ENCODE measurements at places on chromosomes 4 and X.

DNA sequence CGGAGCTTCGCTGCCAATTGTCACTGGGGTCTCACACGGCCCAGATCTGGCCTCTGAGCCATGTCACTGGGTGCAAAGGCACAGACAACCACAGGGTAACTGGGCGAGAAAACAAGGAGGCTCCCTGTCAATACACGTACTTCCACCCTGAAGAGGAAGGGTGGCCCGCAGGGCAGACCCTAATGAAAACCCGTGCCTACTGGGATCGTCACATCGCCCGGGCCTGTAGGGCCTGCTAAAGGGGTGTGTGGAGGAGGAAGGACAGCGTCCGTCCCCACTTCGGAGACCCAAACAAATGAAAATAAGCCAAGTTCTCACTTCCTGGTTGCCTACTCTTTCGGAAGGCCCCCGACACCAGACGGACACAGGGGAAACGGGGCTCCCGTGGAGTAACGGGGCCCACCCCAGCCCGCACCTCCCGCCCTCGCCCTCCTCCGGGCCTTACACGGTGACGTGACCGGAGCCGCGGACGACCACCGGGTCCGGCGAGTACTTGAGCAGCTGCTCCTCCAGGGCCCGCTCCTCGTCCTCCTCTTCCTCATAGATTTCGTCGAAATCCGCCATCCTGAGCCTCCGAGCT is 578 bp downstream of the CHIC2 start:
- peak; percentile 19 for DNase-seq

- DNase-seq: no peak
Observed at GRCh38 chr4:61180405-61180804, 19.7 kb upstream of the ADGRL3 start.

DNA sequence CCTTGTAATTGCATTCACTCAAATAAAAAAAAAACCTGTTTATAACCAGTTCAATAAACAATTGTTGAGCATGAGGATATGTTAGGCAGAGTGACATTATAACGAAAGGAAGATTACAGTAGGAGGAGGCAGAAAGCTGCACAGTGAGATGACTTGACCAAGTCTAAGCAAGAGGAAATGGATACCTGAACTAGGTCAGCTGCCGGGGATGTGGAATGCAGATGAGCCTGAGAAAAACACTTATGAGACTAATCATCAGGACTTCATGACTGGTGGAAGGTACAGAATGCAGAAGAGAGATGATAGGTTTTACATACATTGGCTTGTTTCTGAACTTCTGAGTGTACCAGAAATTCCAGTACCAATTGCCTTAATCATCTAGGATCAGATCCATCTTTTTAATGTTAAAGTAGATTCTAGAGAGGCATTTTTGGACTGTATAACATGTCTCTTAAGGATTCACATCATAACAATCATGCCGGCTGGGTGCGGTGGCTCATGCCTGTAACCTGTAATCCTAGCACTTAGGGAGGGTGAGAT is 208.1 kb upstream of the PPP3CA start:
- DNase-seq: no peak

GRCh38 chr4:38668203-38668971 is 4.4 kb downstream of the KLF3 start:
- no peak for DNase-seq

GRCh38 chrX:2596045-2596444 is 95.0 kb upstream of the CD99 start:
- DNase-seq: no peak

- DNase-seq: no peak
Observed at GRCh38 chr4:160370046-160370445, 1267.2 kb downstream of the RAPGEF2 start.

- DNase-seq: no peak
Observed at GRCh38 chr4:89586864-89587263, 250.1 kb downstream of the SNCA start.

DNA sequence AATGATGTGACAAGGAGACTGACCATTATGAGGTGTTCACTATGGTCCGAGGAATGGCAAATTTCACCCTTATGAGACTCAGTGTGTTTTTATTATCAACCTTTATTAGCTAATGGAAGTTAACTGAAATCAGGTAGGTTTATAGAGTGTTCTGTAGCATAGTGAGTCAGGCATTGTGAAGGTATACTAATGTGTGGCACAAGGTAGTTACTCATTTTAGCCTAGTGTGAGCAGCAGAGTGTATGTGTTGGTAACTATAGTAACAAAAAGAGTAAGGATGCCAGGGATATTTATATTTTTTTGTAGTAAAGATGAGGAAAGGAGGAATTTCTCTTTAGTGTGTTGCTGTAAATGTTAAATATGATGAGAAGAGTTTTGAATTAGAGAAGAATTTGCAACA is 12.0 kb downstream of the PDLIM5 start:
- DNase-seq: no peak

GRCh38 chrX:9339603-9340491 is 125.0 kb upstream of the TBL1X start:
- no peak for DNase-seq

DNA sequence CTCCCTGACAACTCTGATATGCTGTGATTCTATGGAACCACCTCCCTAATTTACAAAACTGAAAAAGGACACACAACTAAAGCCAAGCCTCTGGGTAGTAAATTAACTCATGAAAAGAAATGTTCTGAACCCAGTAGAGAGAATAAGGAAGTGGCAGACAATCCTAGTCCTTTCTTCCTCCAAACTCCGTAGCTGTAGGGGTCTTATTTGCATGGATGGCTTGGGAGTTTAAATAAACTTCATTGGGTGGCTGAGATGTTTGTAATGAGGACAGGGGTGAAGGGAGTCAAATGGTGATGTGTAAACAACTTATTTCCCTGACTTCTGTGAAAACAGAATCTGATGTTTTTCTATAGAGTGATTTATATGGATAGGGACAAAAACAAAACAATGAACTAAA is 59.3 kb downstream of the GPC3 start:
- no peak for DNase-seq

DNA sequence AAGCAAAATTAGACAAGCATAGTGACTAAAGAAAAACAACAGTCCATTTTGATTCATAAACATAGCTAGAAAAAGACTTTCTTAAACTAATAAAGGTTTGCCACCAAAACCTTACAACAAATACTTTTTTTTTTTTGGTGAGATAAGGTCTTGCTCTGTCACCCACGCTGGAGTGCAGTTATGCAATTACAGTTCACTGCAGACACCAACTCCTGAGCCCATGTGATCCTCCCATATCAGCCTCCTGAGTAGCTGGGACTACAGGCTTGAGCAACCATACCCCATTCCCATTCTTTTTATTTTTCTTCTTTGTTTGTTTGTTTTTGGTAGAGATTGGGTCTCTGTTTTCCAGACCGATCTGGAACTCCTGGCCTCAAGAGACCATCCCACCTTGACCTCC is 247.2 kb upstream of the ADGRL3 start:
- DNase-seq: no peak

Data from GM12892 (cell line).